ENCODE measurements at places on chromosomes 6 and 20.

GRCh38 chr6:83490217-83490807 lies 22.0 kb upstream of the PRSS35 start:
- DNase-seq, result no peak

DNA sequence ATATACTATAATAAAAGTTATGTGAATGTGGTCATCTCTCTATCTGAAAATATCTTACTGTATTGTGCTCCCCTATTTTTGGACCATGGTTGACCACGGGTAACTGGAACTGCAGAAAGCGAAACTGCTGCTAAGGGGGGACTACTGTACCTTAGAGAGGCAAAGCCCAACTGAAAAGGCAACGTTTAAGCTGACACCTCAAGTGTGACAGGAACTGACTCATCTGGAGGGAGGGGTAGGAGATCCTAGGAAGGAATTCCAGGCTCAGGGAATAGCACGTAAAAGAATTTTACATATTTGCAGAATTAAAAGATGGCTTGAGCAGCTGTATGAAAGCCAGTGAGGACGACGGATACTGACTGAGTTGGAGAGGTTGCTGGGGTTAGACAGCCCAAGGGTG lies 34.8 kb downstream of the ELOVL2 start:
- peak; percentile 27 for DNase-seq

- no peak for DNase-seq
Observed at GRCh38 chr6:31090973-31091364, 21.4 kb downstream of the C6orf15 start.

DNA sequence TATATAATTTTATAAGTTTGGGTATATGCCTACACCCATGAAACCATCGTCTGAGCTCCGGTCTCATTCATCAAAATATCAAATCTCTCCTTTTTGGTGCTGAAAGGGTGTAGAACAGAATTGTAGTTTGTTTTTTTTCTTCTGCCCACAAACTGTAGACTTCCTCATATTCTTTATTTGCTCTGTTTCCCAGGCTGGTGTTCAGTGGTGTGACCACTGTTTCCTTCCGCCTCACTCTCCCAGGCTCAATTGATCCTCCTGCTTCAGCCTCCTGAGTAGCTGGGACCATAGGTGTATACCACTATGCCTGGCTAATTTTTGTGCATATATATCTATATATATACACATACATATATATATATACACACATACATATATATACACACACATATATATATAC lies 139.6 kb upstream of the HCRTR2 start:
- DNase-seq, result no peak

GRCh38 chr20:40687384-40688128 lies 1.5 kb downstream of the MAFB start:
- peak; percentile 47 for DNase-seq

DNA sequence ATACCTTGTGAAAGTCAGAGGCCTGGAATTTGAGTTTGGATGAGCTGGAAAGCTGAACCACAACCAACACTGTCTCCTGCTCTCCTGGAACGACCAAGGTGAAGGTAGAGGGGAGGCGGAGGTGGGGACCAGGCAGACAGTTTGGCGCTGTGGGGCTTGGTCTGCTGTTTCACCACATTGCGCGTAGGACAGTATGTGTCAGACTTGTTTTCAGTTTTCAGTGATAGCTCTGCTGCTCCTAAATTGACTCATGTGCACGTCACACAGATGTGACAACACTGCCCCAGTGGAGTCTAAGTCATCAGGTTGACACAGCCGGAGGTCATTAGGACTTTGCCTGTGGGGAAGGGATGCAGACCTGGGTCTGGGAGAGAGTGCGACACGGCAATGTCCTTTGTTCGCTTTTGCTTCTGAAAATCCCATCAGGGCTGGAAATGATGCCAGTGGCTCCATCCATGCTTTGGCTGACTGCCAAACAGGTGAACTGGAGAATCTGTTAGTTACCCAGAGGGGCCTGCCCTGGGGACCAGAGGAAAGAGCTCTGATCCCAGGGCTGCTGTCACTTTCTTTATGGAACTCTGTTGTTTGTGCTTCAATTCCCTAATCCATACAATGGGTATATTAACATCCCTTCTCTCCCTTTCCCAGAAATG lies 255.5 kb downstream of the CDC5L start:
- no peak for DNase-seq

GRCh38 chr20:53907968-53908751 lies 162.2 kb downstream of the BCAS1 start:
- DNase-seq, result no peak

DNA sequence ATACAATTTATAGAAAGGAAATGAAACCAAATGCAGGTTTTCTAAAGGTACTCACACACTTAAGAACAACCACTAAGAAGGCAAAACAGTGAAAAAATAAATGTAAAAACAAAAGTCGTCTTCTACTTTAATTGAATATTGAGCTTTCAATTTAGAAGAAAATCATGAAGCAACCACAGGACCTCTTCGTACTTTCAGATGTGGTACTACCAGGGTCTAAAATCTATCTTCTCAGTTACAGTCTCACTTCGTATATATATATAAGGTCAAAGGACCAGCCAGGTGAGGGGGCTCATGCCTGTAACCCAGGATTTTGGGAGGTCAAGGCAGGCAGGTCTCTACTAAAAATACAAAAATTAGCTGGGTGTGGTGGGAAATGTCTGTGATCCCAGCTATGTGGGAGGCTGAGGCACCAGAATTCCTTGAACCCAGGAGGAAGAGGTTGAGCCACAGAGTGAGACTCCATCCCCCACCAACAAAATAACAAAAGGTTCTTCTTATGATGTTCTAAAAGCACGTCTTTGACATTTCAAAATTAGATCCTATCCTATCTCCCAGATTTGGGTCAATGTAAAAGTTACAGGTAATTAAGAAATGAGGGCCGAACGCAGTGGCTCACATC lies 12.5 kb downstream of the ROMO1 start:
- DNase-seq, result no peak

DNA sequence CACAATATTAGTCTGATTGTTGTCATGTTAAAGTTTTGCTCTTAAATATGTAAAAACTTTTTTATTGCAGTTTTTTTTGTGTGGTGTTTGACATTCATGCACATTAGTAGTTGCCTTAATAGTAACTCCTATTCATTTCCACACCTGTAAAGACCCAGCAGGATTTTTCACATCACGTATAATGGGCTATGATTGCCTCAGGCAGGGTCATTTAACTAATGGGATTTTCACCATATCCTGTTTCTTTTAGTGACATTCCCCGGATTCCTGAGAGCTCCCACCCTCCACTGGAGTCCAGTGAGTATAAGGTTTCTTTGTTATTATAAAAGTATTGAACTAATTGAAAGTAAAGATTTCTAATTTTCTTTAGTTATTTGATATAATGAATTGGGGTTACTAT lies 359.2 kb downstream of the RIMS1 start:
- DNase-seq, result peak; percentile 13

DNA sequence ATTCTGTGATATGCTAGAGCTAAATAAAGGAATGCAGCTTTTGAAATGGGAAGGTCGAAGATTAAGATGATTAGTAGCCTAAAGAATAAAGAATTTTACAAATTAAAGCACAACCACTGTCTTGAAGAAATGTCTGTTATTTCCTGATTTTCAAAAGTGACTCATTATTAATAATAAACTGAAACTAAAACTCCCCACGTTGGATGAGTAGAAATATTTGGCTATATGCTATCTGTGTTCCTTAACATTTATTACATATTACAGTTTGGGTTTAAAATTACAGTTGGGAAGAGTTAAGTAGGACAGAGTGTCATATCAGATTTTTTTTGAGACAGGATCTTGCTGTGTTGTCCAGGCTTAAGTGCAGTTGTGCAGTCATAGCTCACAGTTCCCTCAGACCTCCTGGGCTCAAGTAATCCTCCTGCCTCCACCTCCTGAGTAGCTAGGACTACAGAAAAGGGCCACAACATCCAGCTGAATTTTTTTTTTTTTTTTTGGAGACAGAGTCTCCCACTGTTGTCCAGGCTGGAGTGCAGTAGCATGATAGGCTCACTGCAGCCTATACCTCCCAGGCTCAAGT lies 47.1 kb downstream of the AKIRIN2 start:
- DNase-seq, result no peak

GRCh38 chr6:114167583-114168576 lies 174.9 kb downstream of the HS3ST5 start:
- DNase-seq, result no peak

DNA sequence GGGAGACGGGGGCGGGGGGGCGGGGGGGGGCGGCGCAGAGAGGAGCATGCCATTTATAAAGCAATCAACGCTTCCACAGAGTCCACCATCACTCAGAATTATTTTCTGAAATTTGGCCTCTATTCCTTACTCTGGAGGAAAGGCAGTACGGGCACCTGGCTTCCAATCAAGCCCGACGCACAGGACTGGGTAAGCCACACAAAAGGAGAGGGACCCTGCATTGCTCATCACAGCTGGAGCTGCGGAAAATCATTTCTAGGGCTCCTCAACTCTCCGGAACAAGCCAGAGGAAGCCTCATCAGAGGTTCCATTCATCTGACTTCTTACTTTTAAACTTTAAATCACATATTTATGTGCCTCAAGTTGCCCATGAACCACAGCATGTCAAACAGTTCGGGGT lies 55.9 kb downstream of the TTI1 start:
- peak; percentile 35 for DNase-seq
